ENCODE measurements at places on chromosomes 1 and 21.

- DNase-seq, result no peak
Observed at GRCh38 chr1:223712194-223712849, at the start of gene CAPN2. TSS of gene CAPN2 (plus strand) at chr1:223712539. CDS start at chr1:223712641, 102 bp downstream.

- no peak for DNase-seq
Observed at GRCh38 chr21:36005018-36005417, 55.3 kb downstream of the SETD4 start.

GRCh38 chr21:41095983-41096382 is 72.0 kb upstream of the BACE2 start:
- no peak for DNase-seq

GRCh38 chr1:3903141-3904005 is 3.3 kb upstream of the C1orf174 start:
- DNase-seq, result peak; percentile 46

DNA sequence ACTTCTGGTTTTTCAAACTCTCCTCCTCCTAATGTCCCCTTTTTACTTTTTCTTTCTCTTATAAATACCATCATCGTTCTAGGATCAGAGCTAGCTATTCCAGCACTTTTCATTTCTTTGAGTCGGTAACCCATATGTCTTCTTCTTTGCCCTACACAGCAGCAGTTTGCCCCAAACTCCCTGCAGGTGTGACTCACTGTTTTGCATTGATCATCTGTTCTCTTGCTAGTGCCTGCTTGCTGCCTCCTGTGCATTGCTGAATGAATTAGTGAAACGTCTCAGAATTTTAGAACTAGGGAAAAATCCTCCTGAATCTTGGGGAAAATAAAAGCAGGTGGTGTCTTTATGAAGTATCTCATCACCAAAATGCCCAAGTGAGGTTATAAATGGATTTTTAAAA is 21.7 kb downstream of the KCNK2 start:
- no peak for DNase-seq

DNA sequence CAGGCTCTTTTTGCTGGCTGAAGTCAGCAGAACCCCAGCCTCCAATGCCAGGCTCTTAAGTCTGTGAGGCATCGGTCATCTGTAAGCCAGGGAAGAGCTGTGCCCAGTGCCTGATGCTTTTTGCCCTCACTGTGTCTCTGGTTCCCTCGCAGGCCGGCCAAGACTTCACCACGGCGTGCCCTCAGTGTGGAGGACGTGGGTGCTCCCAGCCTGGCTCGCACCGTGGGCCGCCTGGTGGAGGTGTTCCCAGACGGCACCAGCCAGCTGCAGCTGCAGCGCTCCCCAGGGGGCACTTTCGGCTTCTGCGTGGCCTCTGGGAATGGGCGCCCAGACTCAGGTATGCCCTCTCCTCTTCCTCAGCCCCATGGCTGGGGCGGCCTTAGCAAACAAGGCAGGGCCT is 32.5 kb downstream of the KIAA1614 start:
- no peak for DNase-seq

- no peak for DNase-seq
Observed at GRCh38 chr21:14453339-14454015, 70.5 kb upstream of the HSPA13 start.

- no peak for DNase-seq
Observed at GRCh38 chr1:6915999-6916565, 130.8 kb downstream of the CAMTA1 start.

DNA sequence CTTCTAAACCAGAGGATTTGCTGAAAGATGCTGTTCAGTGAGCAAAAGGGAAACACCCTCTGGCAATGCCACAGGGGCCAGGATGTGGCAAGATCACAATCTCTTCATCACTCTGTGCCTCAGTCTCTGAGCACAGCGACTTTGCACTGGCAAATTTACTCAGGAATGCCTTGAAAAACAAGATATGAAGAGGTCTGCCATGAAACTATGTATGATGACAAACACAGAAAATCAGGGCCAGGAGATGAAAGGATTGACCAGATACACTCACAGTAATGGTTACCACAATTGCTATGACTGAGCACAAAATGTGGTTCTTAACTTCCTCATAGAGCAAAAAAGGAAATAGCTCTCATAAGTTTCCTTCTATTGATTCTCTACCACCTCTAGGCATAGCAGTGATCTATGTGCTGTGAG is 5.8 kb downstream of the TTC13 start:
- no peak for DNase-seq

- no peak for DNase-seq
Observed at GRCh38 chr1:6984986-6985385, 199.7 kb downstream of the CAMTA1 start.

DNA sequence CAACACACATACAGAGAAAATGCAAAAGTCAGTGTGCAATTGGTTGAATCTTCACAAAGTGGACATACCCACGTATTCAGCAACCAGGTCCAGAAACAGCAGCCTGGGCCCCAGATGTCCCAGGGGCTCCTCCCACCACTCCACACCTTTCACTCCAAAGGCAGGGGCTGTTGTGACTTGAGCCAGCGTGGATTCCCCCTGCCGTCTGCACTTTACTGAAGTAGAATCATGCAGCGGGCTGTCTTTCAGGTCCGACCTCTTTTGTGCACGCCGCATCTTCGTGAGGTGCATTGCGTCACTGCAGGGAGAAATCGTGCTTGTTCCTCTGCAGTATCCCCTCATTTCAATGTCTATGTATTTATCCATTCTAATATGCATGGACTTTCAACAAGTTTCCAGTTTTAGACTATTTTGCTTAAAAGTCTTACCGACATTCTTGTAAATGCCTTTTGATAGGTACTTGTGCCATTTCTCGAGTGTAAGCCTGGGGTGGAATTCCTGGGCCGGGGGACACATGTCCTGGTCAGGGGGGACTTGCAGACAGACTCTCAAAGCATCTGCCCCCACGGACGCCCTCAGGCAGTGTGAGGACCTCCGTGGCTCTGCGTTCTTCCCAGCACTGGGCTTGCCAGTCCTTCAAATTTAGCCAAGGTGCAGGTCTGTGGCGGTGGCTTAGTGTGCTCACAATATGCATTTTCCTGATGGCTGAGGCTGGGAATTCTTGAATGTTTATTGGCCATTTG is 29.3 kb upstream of the ACTRT2 start:
- DNase-seq, result no peak

GRCh38 chr1:109787211-109787844 is 23.6 kb upstream of the EPS8L3 start:
- DNase-seq, result no peak

- DNase-seq, result no peak
Observed at GRCh38 chr1:1118011-1118875, 2.4 kb upstream of the C1orf159 start.

DNA sequence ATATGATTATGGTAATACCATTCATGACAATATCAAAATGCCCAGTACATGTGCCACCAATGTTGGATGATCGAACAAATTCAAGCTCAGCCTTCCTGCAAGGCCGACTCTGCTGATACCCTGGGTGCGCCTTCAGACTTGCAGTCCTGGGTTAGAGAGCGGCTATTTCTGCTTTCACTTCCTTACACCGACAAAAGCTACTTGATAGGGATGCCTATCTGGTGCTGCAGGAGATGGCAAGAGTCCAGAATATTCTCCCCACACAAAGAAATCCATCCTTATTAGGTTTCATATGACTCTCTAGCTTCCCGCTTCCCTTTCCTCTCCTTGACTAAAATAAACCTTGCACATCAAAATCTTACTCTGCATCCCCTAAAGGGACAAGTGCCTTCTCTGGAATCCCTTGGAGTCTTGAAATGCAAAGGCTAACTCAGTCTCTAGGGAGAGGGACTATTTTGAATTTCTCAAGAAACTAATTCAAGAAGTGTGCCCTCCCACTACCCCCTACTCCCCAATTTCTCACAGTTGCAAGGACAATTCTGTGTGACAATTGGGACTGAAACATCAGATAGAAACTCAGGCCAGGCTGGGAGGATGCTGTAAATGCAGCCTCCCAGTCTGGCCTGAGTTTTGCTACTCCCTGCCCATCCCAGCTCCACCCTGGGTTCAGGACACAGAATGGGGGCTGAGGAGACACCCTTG is 103.1 kb upstream of the USP24 start:
- DNase-seq, result no peak

DNA sequence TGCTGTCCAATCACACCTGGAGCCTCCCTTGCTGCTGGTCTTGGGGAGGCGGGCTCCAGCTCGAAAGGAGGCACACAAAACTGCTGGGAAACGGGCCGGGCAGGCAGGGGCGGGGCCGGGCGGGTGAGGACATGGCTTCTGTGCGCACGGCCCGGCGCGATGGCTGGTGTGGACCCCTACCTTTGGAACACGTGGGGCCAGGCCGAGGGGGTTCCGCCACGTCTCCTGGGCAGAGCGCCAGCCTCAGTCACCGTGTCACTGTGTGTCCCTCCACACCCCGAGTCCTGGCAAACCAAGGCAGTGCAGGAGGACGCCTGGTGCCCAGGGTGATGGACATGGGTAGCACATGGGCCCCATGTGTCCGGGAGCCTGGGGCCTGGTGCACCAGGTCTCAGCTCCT is 42.0 kb upstream of the ADARB1 start:
- DNase-seq, result no peak

- DNase-seq, result no peak
Observed at GRCh38 chr1:192747301-192747700, 61.5 kb upstream of the RGS2 start.

- DNase-seq, result no peak
Observed at GRCh38 chr21:46205166-46205565, 20.9 kb upstream of the SPATC1L start.

DNA sequence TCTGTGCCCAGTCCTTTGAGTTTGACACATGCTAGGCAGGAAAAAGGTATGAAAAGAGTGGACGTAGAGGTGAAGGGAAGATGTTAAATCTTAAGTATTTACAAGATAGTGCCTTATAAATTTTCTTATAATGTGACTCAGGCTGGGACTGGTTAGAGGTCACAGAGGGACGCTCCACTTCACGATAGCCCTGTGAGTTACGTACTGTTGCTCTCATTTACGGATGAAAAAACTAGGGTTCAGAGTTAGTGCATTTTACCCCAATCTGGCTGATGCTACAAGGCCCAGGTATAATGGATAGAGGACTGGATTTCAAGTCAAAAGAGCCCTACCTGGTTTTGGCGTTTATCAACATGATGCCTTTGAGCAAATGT is 1.4 kb upstream of the TUT4 start:
- DNase-seq, result no peak

DNA sequence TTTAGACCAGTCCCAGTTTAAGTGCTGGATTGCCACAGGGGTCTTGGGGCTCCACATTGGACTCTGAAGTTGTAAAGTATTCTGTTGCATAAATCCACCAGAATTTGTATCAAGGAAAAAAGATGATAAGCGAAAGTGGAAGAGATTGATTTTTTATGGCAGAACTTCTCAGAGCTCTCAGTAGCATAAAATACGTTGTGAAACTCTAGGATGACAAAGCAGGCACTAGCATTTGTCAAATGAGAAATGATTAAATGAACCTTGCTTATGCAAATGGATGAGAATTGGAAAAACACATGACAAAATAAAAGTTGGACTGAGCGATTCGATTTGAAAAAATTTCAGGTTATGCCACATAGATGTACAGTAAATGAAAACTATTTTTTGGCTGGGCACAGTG is 253.8 kb upstream of the RAB4A start:
- no peak for DNase-seq

DNA sequence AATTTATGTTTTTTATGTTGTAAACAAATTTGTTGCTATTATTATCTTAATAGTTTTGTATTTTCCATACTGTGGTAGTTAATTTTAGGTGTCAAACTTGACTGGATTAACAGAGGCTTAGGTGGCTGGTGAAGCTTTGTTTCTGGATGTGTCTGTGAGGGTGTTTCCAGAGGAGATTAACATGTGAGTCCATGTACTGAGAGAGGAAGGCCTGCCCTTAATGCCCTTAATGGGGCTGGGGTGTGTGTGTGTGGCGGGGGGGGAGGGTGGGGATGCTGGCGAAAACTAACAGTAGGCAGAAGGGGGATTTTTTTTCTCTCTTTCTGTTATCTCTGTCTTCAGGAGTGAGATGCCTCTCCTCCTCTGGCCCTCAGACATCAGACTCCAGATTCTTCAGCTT is 1.9 kb downstream of the OR14A16 start:
- no peak for DNase-seq

DNA sequence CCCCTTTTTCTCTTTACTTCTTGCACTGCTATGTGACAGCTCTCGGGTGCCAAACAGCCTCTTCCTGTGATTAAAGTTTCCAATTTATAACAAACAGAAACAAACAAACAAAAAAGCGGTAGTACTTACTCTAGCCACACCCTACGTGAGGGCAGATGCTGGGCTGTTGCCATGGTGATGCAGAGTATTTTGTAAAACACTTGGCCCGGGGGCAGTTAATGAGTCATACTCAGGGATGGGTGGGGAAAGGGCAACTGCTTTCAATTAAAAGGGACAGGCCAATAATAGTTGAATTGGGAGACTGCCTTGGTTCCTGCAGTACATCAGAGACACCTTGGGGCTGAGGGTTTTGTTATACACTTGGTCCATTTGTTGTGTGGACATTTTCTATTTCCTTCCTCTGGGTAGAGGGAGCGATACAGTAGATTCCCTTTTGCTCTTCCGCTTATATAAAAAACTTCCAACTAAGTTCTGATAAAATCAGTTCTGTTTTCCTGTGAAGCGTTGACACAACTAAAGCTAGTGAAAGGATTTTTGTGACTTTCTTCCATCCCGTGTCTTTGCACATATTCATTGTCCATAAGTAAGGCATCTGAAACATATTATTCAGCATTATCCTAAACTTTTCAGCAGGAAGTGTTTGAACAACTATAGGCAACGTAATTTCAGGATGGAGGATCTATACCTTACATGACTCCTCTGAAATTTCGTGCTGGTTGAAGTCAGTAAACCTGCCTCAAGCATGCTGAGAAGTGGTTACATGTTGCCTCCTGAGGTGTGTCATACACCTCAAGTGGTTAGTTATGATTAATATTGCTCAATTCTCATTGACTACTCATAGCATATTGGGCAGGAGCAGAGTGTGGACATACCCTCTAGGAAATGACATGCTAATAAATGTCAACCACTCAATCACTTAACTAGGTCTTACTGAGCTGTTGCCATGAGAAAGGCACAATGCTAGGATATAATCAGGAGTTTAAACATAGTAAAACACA is 36.7 kb upstream of the THEM4 start:
- no peak for DNase-seq

DNA sequence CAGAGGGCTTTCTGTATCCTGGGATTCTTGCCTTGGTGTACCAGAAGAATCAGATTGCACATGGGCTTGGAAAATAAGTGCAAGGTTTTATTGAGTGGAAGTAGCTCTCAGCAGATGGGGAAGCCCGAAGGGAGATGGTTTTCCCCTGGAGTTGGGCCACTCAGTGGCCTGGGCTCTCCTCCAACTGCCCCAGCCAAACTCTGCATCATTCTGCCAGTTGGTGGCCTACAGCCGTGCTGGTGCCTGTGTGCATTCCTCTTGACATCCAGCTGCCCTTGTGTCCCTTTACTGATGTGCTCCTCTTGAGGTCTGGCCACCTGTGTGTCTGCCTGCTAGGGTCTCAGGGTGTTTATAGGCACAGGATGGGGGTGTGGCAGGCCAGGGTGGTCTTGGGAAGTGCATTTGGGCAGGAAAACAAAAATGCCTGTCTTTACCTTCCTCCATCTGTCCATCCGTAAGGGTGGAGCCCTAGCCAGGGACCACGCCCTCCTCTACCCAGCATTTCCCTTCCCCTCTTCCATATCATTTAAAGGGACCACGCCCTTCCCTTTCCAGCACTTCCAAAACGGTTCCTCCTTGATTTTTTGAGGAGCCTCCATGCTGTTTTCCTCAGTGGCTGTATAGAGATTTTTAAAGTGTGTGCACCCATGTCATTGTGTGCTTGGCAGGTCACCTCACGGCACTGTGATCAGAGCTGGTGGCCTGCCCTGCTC is 18.9 kb downstream of the SNAP47 start:
- DNase-seq, result no peak
